ENCODE measurements at places on chromosomes 7 and 10.

DNA sequence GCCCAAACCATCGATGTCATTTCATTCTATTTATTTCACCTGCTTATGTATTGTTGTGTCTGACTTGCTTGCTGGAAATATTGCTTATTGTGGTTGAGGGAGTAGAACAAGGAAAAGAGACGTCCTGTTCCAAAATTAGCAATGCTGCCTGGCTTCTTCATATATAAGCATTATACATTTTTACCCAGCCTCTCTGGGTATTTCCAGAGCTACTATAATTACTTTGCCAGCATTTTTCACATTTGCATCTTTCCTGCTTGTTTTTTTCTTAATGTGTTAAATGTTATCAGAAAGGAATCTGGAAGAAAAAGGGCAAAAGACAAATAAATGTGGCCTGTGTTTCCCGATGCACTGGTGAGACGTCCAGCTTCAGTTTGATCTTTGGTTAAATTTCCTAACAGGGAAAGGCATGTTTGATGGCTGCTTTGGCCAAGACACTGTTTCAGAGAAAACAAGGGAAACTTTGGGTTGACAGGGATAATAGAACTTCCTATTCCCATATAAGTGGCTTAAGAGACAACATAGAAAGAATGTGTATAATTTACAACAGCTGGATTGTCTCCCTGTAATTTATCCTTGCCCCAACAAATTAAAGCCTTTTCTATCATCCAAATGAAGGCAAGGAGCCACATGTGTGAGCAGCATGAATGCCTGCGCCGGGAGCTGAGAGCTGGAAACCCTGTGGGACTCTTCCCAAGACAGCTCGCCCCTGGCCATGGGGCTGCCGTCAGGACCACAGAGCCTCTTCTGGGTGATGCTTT lies 671.1 kb upstream of the CELF2 start:
- no peak for DNase-seq

- no peak for DNase-seq
Observed at GRCh38 chr10:48266528-48266927, 8.0 kb downstream of the FRMPD2 start.

GRCh38 chr10:124498056-124498455 lies 36.4 kb downstream of the LHPP start:
- DNase-seq, result no peak

DNA sequence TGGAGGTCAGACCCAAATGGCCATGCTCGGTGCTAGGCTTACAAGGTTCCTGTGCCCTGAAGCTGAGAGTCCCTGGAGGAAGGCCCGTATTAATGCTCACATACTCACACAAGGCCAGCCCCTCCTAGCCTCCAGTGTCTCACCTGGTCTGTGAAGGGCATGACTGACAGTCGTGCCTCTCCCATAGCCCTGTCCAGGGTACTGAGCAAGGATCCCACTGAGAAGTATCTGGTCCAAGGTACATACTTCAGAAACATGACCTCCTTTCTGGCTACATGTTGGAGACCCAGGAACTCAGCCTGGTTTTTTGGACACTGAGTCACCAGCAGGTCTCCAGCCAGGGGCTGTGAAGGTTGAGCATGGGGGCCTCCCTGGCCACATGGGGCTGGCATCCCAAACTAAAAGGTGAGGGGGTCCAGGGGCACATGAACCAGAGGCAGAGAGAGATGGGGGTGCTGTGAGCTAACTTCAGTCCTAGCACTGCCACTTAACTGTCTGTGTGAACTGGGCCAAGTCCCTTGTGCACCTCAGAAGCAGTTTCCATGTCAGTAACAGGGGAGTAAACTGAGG lies 17.6 kb upstream of the RASGEF1A start:
- no peak for DNase-seq

DNA sequence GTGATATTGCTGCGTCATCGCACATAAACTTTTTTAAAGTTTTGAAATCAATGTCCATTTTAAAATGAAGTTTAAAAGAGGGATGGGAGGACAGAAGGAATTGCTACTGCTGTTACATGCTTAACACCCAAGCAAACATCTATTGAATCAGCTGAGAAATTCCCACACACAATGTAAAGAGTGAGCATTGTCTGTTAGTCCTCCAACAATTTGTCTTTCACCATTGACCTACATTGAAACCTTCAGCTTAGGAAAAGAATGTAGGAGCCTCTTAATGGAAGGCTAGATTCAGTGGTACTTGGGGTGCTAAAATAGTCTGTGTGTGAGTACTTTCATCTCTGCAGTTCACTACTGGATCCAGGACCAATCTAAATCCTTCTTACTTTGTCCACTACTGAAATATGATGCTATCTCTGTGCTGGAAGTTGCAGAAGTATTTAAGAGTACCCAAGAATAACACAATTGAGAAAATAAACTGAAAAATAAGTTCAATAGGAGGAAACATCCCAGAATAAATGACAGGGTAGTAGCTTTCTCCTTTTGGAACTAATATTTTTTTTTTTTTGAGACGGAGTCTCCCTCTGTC lies 23.8 kb upstream of the FBXW4 start:
- DNase-seq, result no peak

DNA sequence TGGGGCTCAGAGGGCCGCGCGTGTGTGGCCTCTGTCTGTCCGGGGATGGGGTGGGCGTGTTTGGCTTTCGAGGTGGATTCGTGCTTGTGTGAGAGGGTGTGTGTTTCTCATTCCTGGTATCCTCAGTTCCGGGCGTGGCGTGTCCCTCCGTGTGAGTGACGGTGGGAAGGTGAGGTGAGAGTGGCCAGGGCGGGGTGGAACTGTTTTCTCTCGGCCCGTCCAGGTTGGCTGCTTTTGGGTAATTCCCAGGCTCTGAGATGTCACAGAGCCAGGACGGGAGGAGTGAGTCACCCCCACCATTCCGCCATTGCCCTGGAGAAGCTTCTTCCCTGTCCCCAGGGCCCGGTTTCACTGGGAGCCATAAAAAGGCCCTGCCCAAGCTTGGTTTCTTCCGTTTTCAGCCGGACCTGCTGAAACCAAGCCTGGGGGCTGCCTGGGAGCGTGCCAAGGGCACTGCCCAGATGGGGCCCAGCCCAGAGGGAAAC lies 21.3 kb upstream of the CLDN4 start:
- DNase-seq, result no peak
